ENCODE measurements at places on chromosomes 5 and 9.

- no peak for DNase-seq
Observed at GRCh38 chr9:84742261-84742660, 72.7 kb downstream of the NTRK2 start.

DNA sequence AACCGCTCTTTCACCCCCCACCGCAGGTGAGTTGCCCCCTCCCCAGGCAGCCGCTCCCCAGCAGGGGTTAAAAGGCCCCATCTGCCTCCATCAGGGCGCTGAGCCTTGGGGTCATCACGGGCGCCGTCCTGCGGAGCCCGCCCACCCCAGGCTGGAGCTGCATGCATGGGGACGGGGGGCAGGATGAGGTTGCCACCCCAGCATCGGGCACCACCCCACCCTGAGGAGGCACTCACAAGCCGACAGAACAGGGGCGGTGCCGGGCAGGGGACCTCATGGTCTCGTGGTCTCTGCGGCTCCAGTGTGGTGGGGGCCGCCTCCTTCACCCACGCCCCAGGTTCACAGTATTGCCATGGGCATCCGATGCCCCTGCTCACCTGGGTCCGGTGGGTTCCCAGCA is 16.5 kb downstream of the PTGES start:
- no peak for DNase-seq

DNA sequence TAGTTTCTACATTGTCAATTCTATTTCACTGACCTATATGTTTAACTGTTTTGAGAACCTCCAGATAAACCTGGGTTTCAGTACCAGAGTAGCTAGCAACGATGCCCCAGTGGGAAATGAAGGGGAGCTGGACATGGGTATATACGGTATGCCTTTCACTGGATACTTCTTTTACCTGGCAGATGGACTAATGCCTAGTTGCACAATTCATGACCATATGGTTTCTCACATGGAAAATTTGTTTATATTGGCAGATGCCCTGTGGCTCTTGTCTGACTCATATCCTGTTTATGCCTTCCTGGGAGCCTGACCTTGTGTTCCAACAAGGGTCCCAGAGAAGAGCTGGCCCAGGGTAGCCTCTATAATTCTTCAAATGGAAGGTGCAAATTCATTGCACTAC is 144.1 kb downstream of the MAT2B start:
- DNase-seq: no peak

DNA sequence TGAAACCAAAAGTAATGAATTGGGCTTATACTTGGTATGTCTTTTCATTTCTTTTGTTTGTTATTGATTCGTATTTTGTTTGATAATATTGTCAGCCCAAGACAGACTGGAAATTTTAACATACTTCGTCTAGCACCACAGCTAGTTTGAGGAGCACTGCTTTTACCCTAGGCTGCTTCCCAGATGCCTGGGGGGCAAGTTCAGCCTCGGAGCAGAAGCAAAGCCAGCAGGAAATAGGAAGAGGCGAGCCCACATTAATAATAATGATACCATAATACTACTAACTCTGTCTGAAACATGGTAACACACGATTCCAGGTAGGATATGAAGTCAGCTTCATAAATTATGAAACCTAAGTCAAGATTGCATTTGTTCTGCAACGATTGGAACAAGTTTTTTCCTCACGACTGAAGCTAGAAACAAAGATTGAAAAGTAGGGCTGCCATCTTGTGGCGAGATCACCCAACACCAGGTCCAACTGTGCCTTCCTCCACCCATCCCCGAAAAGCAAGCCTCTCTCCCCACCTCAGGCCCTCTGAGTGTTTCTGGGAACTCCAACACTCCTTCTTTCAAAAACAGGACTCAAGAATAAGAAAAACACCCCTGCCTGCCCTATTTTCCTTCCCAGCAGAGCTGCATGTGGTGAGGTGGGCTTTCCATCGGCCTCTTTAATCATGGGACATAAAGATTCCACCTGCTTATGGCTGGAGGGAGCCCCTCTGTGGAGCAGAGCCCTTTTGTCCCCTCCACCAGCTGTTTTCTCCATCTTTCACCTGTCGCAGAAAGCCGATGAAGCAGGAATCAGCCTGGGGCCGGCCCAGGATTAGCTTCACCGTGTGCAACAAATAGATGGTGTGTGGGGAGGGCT is 236.4 kb downstream of the CAAP1 start:
- DNase-seq: no peak
